Epithelial cell of esophagus (primary cell): ENCODE measurements at places on chromosomes 13 and 19.

DNA sequence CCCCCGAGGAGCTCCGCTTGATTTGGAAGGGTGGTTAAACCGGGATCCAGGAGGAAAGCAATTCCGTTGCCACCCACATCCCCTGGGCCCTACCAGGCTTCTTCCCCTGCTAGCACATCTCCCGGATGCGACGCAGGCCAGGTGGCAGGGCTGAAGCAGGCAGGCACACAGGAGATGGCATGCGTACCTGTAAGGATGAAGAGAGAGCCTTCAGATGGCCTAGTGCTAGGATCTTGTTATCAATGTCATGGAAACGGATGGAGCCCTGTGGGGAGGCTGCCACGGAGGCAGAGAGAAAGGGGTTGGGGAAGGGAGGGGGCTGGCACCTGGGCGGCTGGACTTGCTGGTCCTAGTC lies 8.5 kb upstream of the SOX1 start:
- DNase-seq: no peak

- DNase-seq: no peak
Observed at GRCh38 chr13:113044391-113045114, 61.0 kb upstream of the F7 start.

GRCh38 chr19:7494416-7495098 lies 5.7 kb upstream of the PEX11G start:
- peak; percentile 85 for DNase-seq

DNA sequence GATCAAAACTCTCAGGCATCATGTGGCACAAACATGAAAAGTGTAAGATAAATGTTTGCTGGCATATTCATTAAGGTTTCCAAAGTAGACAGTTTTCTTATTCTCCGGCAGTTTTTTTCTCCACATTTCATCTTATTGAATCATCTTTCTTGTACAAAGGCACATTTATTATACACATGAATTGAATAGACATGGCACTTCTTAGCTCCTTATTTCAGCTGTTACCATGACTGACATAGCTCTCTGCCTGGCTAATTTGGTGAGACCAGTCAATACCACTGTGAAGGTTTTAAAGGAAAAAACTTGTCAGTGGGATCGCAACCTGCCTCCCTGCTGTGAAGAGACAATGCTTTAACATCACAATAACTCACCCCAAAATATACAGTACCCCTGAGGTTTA lies 285.0 kb upstream of the PCDH20 start:
- DNase-seq: no peak

- no peak for DNase-seq
Observed at GRCh38 chr19:6480848-6481415, 655 bp downstream of the DENND1C start.

- no peak for DNase-seq
Observed at GRCh38 chr13:32316501-32316900, 1.2 kb downstream of the BRCA2 start.

- DNase-seq: no peak
Observed at GRCh38 chr19:35161434-35161743, 6.9 kb downstream of the FXYD5 start.

- DNase-seq: peak; percentile 65
Observed at GRCh38 chr13:41054212-41054877, 7.0 kb upstream of the WBP4 start.

GRCh38 chr19:35642798-35643254 lies 1.3 kb downstream of the ETV2 start:
- no peak for DNase-seq

GRCh38 chr13:64075543-64076271 lies 2660.1 kb upstream of the PCDH20 start:
- no peak for DNase-seq

GRCh38 chr19:13127811-13128575 lies 9.9 kb downstream of the NACC1 start:
- no peak for DNase-seq

DNA sequence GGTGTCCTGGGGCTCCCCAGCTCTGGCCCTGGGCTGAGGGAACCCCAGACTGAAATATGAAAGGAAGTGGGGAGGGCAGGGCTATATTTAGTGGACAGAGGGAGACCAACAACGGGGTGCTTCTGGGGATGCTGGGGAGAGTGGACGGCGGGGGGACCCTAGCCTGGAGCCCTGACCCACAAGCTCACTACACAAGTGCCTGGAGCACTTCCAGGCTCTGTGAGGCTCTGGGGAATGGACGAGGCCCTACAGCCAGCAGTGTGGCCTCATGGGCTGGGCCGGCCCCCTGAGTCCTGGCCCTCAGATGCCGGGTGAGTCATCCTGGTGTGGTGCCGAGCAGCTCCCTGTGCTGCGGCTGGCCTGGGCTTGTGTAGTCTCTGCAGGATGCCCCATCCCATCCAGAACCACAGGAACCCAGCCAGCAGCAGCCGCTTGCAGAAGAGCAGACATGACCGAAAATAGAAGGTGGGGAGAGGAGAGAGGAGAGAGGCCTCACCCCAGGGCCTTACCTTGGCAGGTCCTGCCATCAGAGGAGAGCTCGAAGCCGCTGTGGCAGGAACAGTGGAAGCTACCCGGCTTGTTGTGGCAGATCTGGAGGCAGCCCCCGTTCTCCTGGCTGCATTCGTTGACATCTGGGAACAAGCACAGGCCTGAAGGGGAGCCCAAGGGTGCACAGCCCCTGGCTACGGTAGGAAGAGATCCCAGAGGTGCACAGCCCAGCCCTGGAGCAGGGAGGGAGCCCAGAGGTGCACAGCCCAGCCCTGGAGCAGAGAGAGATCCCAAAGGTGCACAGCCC lies 26.1 kb downstream of the GAS6 start:
- DNase-seq: peak; percentile 99

DNA sequence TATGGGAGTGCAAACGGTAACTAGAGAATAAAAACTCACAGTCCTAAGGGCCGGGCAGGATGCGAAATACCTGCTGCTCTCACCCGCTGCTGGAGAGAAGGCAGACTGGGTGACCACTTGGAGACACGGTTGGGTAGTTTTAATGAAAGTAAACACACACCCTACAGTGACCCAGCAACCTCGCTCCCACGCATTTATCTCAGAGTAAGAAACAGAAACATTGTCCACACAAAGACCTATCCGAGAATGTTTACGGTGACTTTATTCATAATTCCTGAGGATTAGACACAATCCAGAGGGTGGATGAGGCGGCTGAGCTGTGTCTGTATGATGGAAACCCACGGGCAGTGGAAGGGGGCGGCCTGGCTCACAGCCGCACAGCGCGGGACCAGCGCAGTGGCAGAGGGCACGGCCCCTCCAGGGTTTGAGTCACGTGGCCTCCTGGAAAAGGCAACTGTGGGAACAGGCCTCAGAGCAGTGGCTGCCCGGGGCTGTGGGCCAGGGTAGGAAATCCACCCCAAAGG lies 73.5 kb upstream of the C13orf46 start:
- DNase-seq: no peak

DNA sequence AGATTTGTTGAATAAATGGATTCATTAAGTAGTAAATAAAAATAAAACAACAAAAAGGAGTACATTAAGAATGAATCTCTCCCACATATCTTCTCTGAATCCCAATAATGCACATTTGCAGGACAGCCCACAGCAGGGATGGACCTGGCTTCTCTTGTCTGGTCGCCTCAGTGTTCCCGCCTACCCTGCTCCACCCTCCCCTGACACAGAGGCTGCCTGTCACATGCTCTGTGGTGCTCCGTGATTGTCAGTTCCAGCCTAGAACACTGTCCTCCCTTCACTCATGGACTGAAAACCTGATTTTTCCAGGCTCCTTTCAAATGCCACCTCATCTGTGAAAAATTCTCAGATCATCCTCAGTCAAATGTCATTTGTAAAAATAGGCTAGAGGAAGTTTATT lies 94.5 kb upstream of the GPR12 start:
- no peak for DNase-seq

DNA sequence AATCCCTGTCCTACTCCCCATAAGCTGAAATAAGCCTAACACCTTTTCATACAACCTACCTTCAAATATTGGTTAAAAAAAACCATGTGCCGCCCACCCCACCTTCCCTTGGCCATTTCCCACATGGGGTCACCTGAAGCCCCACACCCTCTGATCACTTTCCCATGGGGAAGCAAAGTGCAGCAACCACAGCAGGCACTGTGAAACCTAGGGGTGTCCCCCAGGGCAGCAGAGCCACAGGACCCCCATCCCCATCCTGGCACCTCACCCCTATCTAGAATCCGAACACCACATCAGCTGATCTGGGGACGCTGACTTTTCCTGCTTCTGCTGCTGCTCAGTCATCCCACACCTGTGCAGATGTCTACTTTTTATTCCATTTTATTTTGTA lies 19.9 kb downstream of the CEACAM21 start:
- no peak for DNase-seq

GRCh38 chr13:105364191-105364590 lies 1171.3 kb downstream of the EFNB2 start:
- DNase-seq: no peak

DNA sequence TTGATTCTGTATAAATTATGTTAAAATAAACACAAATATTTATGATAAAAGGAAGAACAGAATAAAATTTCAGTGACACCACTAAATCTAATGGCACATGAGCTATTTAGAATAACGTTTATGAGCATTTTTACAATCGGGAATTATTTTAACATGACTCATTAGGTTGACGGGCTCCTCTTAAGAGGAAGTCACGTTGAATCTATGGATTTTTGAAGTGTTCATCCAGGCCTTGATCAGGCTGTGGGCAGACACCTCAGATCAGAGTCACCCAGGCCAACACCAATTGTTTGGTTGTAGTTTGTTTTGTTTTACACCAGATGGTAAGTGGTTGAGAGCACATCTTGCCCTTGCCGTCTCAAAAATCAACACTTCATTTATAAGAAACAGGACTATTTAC lies 257.8 kb downstream of the FOXO1 start:
- DNase-seq: peak; percentile 59

DNA sequence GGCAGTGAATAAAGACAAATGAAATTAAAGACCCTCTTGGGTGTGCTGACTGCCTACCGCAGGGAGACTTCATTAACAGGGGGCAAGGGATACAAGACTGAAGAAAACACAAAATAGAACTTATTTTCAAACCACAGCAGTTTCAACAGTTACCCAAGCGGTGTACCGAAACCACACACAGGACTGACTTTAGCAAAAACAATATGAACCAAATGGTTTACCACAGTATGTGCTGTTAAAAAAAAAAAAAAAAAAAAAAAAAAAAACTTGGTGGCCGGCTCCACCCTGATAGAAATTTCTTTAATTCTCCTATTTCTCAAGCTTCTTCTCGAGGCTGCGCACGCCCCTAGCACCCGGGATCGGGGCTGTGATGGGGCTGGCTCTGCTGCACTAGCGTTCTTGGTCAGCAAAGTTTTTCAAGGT lies 42.6 kb downstream of the KLF2 start:
- no peak for DNase-seq

DNA sequence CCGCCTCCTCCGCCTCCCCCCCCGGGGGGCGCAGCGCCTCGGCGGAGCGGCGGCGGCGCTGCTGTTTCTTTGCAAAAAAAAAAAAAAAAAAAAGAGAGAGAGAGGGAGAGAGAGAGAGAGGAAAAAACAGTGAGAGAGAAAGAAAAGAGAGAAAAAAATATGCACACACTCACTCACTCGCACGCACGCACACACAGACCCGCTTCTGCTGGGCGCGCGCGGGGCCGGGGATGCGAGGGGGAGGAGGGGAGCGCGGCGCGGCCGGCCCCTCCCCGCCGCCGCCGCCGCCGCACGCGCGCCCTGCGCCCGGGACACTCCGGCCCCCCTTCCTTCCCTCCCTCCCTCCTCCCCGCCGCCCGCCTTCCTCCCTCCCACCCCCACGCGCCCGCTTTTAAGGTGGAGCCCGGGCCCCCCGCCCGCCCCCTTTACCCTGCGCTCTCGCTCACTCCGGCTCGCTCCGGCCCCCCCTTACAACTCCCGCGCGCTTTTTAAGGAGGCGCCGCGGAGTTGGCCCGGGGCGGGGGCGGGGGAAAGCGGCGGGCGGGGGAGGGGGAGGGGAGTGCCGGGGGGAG lies at the start of gene SAMD1:
TSS of gene SAMD1 (minus strand) at position 243 of the 572 bp plus-strand sequence.
- peak; percentile 87 for DNase-seq

- no peak for DNase-seq
Observed at GRCh38 chr19:18108897-18109296, 11.3 kb downstream of the MAST3 start.

- no peak for DNase-seq
Observed at GRCh38 chr13:42022796-42023493, 25.5 kb upstream of the DGKH start.

DNA sequence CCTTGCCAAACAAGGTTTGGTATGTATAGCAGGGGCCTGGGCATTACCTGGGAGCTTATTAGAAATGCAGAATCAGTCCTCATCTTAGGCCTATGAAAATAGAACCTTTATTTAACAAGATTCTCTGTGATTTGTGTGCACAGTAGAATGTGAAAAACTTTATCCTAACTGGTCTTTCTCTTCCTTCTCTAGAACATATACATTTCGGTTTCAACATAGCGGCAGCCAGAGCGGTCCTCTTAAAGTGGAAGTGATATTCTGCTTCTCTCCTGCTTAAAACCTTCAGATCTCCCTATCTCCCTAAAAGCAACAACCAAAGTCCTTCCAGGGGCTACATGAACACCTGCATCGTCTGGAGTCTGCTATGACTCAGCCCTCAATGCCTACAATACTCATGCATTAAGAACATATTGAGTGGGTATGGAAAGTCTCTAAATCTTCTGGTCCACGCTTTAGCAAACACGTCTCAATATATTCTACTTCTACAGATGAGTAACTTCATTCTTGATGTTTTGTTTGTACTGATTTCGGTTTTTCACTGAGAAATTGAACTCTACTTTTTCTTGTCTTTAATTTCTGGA lies 84.5 kb downstream of the SPRY2 start:
- peak; percentile 10 for DNase-seq

DNA sequence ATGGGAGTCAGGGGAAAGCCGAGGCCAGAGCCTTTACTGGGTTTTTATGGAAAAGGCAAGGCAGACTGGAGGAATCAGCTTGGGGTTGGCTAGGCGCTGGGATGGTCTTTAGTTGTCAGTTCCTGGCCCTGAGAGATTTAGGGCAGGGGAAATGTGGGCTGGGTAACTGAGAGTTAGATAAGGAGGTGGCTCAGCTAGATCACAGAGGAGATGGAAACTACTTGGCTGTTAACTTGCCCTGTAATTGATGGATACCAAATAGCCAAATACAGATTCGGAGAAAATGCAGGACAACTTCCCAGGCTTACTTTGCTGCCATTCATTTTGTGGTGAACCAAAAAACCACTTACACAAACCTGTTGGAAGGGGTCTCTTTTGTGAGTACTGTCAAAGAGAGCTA lies 54.0 kb downstream of the LRCH1 start:
- no peak for DNase-seq

- peak; percentile 90 for DNase-seq
Observed at GRCh38 chr19:1168572-1169410, 5.3 kb downstream of the SBNO2 start.
